Thyroid gland (tissue), 4 donors: ENCODE measurements at places on chromosomes 4 and X. TPM values are rescaled to one million over a fixed set of nuclear protein-coding genes. Genes with fewer than 3 reads are reported as not detected.

ERVMER34-1 gene
- 1.1 TPM for total RNA-seq

DNA sequence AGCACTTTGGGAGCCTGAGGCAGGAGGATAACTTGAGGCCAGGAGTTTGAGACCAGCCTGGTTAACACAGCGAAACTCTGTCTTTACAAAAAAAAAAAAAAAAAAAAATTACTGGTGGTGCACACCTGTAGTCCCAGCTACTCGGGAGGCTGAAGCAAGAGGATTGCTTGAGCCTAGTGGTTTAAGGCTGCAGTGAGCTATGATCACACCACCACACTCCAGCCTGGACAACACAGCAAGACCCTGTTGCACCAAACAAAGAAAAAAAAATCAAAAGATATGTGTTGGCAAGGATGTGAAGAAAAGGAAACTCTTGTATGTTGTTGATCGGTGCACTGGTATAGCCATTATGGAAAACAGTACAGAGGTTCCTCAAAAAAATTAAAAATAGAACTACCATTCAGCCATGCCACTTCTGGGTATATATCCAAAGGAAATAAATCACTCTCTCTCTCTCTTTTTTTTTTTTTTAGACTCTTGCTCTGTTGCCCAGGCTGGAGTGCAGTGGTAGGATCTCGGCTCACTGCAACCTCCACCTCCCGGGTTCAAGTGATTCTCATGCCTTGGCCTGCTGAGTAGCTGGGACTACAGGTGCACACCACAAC is 15.2 kb downstream of the SH3D19 start:
- H3K27ac ChIP-seq: no peak overlapping the region
- H3K36me3 ChIP-seq: no peaks in the 10 kb centered on the region
- no peak for DNase-seq
- H3K4me3 ChIP-seq: no peak overlapping the region
- no peaks in the 10 kb centered on the region for H3K27me3 ChIP-seq

GPR34 gene
- total RNA-seq: 8.9 TPM

- H3K36me3 ChIP-seq: no peaks in the 10 kb centered on the region
- DNase-seq: no peak
- H3K27me3 ChIP-seq: no peaks in the 10 kb centered on the region
Observed at GRCh38 chrX:17030092-17030491, 83.6 kb downstream of the REPS2 start.

GRCh38 chrX:10591363-10592335 is 28.7 kb downstream of the MID1 start:
- H3K4me1 ChIP-seq: no peaks in the 10 kb centered on the region
- no peaks in the 10 kb centered on the region for H3K27me3 ChIP-seq
- DNase-seq: no peak
- H3K27ac ChIP-seq: no peak overlapping the region
- no peaks in the 10 kb centered on the region for H3K36me3 ChIP-seq

DNA sequence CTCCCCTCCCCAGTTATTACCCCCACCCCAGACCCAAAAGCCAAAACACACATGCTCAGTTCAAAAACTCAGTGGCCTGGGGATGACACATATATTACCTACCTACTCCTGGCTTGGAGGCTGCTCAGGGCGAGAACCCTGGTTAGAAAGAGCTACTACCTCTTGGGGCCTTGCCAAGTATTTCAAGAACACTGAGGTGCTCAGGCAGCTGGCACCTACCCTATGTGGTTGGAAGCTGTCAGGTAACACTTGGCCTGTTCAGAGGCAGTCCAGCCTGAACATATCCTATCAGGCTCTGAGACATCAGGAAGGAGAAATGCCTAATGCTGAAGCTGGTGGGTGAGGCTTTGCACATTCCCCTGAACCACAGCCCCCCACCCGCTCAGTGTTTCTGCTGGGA is 4.9 kb downstream of the BCAP31 start:
- peak; percentile 74 for DNase-seq
- peaks cover 23% of the 10 kb centered on the region for H3K4me1 ChIP-seq
- no peak overlapping the region for H3K27ac ChIP-seq
- H3K36me3 ChIP-seq: peaks cover 19% of the 10 kb centered on the region
- H3K4me3 ChIP-seq: no peak overlapping the region
- no peaks in the 10 kb centered on the region for H3K27me3 ChIP-seq

GUCY1A1 gene
- total RNA-seq: 19.1 TPM

DNA sequence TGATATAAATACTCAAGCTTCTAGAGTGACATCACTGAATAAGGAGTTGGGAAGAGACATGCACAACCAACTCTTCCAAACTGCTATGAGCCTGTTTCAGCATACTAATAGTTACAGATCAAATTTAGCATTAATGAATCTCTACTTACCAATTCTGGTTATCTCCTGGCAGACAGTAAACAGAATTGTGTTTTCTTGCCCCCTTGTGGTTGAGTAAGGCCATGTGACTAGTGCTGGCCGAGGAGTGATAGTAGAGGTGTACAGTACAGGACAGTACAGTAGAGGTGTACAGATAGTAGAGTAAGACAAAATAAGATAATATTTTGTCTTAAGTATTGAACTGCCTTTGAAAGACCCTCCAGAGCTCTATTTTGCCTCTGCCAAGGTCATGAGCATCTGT is 681.4 kb downstream of the GABRG1 start:
- H3K36me3 ChIP-seq: no peaks in the 10 kb centered on the region
- no peak overlapping the region for H3K4me3 ChIP-seq

GRCh38 chr4:139651282-139652194 is 14.1 kb upstream of the MGST2 start:
- H3K27ac ChIP-seq: no peak overlapping the region
- peak; percentile 81 for DNase-seq
- H3K27me3 ChIP-seq: no peaks in the 10 kb centered on the region
- H3K4me3 ChIP-seq: no peak overlapping the region
- no peaks in the 10 kb centered on the region for H3K36me3 ChIP-seq
- peaks cover 5% of the 10 kb centered on the region for H3K4me1 ChIP-seq

DNA sequence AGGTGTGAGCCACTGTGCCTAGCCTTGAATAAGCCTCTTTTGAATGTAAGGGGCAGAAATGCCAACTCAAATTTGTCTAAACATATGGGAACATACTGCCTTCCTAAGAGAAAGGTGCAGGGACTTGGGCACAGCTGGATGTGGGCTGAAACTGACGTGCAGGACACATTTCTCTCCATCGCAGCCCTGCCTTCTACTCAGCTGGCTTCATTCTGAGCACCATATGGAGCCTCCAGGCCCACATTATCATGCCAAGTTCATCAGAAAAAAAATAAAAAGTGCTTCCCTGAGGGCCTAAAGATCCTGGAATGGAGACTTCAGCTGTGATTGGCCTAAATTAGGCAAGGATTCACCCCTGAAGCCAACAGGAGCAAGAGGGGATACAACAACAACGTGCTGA is 386.2 kb downstream of the RAB28 start:
- no peaks in the 10 kb centered on the region for H3K4me1 ChIP-seq
- H3K27me3 ChIP-seq: no peaks in the 10 kb centered on the region
- no peak overlapping the region for H3K27ac ChIP-seq
- H3K36me3 ChIP-seq: no peaks in the 10 kb centered on the region
- H3K4me3 ChIP-seq: no peak overlapping the region

PTCHD1 gene
- 0.92 TPM for total RNA-seq

- DNase-seq: peak; percentile 16
- no peaks in the 10 kb centered on the region for H3K4me1 ChIP-seq
- no peaks in the 10 kb centered on the region for H3K36me3 ChIP-seq
Observed at GRCh38 chrX:38754102-38754790, 47.0 kb upstream of the MID1IP1 start.

DNA sequence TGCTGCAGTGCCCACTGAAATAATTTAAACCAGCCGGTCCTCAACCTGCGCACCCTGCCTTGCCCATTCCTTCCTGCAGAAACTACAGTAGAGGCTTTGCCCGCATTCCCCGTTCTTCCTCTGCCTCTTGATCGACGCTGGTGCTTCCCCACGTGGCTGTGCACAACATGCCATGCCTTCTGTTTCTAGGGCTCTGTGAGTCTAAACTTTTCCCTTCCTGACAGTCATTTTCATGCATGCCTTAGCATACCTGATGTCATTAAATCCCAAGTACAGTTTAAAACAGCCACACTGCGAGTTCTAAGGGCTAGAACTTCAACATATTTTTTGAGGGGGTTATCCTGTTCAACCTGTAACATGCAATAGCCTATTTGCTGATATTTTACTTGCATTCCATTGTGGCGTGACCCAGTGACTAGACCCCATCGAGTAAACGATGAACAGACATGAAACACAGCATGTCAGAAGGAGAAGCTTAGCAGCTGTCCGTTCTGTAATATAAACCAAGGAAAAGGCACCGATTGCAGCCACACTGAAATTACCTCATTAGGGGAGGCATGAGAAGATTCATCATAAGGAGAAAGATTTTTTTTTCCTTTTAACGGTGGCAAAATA is 232.5 kb downstream of the ARHGAP10 start:
- H3K36me3 ChIP-seq: no peaks in the 10 kb centered on the region
- H3K4me1 ChIP-seq: no peaks in the 10 kb centered on the region
- no peak overlapping the region for H3K27ac ChIP-seq
- H3K4me3 ChIP-seq: no peak overlapping the region
- no peaks in the 10 kb centered on the region for H3K27me3 ChIP-seq
- no peak for DNase-seq

- H3K27me3 ChIP-seq: no peaks in the 10 kb centered on the region
- H3K36me3 ChIP-seq: no peaks in the 10 kb centered on the region
- no peaks in the 10 kb centered on the region for H3K4me1 ChIP-seq
- H3K27ac ChIP-seq: no peak overlapping the region
Observed at GRCh38 chrX:109774706-109775105, 41.6 kb upstream of the ACSL4 start.

GRCh38 chrX:105564501-105564900 is 257.8 kb upstream of the NRK start:
- no peak overlapping the region for H3K4me3 ChIP-seq
- no peak overlapping the region for H3K27ac ChIP-seq
- DNase-seq: no peak

DNA sequence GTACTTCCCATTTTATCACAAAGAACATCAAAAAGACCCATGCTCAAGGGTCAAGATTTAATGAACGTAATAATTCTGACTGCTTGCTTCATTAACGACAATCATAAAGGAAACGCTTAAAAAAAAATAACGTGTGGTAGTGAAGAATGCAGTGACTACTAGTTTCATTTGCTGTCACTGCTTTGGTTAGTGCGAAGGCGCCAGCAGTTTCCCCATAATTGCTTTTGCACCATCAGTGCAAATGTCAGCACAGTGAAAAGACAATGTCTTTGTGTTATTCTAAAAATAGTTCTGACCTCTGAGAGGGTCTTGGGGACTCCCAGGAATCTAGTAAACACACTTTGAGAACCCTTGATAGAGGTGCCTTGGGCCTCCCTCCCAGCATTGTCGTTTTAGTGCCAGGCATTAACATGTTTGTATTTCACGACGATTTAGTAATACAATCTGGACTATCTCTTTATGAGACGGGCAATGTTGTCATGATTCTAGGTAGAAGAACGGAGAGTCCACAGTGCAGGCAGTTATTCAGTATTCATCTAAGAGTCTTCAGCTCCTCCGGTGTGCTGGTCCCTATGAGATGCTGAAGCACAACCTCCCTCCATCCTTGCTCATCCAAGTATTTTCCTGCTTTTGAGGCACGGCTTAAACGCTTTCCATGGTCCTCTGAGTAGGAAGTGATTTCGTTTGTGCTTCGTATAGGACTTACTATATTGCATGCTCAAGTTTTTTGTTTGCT is 71.0 kb downstream of the AFF1 start:
- H3K27ac ChIP-seq: peak overlapping the region; percentile 96
- no peaks in the 10 kb centered on the region for H3K36me3 ChIP-seq
- no peaks in the 10 kb centered on the region for H3K27me3 ChIP-seq
- H3K4me3 ChIP-seq: no peak overlapping the region
- H3K4me1 ChIP-seq: peaks cover 49% of the 10 kb centered on the region

DNA sequence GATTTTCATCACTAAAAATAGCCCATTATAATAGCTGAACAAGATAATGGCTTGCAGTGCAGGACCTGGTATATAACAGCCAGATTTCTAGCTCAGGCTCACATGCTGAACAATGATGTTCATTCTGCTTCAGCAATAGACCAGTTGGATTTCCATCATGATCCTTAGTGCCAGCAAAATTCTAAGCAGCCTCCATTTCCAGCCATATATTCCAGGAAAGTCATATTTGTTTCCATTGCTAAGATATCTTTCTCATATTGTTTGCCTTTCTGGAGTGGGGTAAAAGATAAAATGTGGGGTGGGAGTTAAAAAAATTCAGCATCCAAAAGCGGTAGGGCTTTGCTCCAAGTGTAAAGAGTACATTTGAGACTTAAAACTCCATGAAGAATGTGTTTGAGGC is 2344.1 kb downstream of the PCDH7 start:
- no peak overlapping the region for H3K27ac ChIP-seq
- no peaks in the 10 kb centered on the region for H3K4me1 ChIP-seq
- no peaks in the 10 kb centered on the region for H3K27me3 ChIP-seq
- no peak for DNase-seq

- H3K4me3 ChIP-seq: no peak overlapping the region
- H3K27ac ChIP-seq: no peak overlapping the region
- no peaks in the 10 kb centered on the region for H3K36me3 ChIP-seq
- no peaks in the 10 kb centered on the region for H3K27me3 ChIP-seq
- no peaks in the 10 kb centered on the region for H3K4me1 ChIP-seq
Observed at GRCh38 chr4:45778514-45778913, 345.3 kb downstream of the GABRG1 start.

- no peaks in the 10 kb centered on the region for H3K27me3 ChIP-seq
- no peak for DNase-seq
- H3K4me1 ChIP-seq: peaks cover 17% of the 10 kb centered on the region
- H3K36me3 ChIP-seq: no peaks in the 10 kb centered on the region
- no peak overlapping the region for H3K27ac ChIP-seq
Observed at GRCh38 chr4:26864899-26865298, 4.3 kb downstream of the STIM2 start.

DNA sequence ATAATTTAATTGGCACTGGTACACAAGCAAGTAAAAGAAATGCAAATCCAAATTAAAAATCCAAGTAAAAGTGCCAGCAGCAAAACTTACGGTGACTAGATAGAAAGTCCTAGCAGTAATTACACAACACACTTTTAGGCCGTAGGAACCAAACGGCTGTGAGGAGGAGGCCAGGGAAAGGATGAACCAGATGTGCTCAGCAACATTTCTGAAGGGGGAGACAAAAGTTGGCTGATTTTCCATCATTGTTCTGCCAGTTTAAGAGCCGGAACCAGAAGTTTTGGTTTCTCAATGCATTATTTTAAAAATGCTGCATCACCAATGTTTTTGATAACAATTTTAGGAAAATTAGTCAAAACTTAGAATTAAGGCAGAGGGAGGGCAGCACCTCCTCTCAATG is 68.7 kb upstream of the ENPP6 start:
- no peak overlapping the region for H3K27ac ChIP-seq
- peaks cover 23% of the 10 kb centered on the region for H3K4me1 ChIP-seq
- H3K4me3 ChIP-seq: no peak overlapping the region
- H3K27me3 ChIP-seq: no peaks in the 10 kb centered on the region
- no peak for DNase-seq

- no peak for DNase-seq
- H3K36me3 ChIP-seq: peaks cover 19% of the 10 kb centered on the region
- no peaks in the 10 kb centered on the region for H3K27me3 ChIP-seq
- no peaks in the 10 kb centered on the region for H3K4me1 ChIP-seq
Observed at GRCh38 chr4:118753096-118753495, 67.9 kb downstream of the METTL14 start.

- H3K27me3 ChIP-seq: no peaks in the 10 kb centered on the region
- no peaks in the 10 kb centered on the region for H3K4me1 ChIP-seq
- DNase-seq: no peak
- H3K36me3 ChIP-seq: no peaks in the 10 kb centered on the region
- no peak overlapping the region for H3K27ac ChIP-seq
- no peak overlapping the region for H3K4me3 ChIP-seq
Observed at GRCh38 chrX:7205037-7205577, 57.2 kb upstream of the PUDP start.
